ENCODE measurements at places on chromosomes 1 and 21.

- DNase-seq, result no peak
These were observed 52.5 kb downstream of the KLHDC7A start for GRCh38 chr1:18533259-18533658.

DNA sequence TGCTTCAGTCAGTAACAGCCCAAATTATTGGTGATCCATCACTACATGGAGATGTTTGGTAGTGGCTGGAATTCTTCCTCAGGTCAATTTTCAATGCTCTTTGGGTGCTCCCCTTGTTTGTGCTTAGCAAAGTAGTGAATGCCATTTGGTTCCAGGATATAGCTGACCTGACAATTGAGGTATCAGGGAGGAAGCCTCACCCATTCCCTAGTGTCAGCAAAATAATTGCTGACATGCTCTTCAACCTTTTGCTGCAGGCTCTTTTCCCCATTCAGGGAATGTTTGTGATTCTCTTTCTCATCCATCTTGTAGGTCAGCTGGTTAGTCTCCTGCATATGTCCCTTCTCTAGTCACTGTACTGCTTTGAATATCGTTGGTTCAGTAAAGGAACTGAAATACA is 7.1 kb upstream of the OR10K1 start:
- DNase-seq, result no peak

GRCh38 chr21:21003701-21004100 is 5.5 kb downstream of the NCAM2 start:
- DNase-seq, result peak; percentile 18

DNA sequence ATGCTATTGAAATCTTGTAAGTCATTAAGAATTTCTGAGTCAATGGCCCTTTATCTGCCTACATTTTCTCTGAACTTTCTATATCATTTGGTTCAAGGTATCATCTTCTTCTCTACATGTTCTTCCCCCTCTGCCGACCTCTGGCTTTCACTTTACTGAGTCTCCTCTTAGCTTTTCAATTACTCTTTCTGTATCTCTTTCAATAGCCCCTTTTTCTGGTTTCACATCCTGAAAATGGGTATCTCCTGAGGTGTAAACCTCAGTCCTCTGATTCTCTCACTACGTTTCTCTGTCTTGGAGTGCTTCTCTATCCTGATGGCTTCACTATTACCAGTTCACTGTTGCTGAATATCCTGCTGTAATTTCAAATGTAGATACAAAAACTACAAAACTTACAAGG is 98.9 kb downstream of the LYST start:
- no peak for DNase-seq

- no peak for DNase-seq
These were observed 78.0 kb upstream of the ZNF648 start for GRCh38 chr1:182139496-182139895.

DNA sequence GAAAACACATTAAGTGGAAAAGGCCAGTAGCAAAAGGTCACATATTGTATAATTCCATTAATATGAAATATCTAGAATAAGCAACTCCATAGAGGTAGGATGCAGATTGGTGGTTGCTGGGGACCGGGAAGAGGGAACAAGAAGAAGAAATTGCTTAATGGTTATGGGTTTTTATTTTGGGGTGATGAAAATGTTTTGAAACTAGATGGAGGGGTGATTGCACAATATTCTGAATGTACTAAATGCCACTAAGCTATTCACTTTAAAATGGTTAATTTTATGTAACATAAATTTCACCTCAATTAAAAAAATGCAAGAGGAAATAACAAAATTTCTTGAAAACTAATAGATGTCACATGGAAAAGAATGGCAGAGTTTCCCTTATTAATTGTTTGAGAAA is 6.7 kb downstream of the KIAA0040 start:
- no peak for DNase-seq

GRCh38 chr1:197799271-197799670 is 24.0 kb upstream of the DENND1B start:
- peak; percentile 89 for DNase-seq

DNA sequence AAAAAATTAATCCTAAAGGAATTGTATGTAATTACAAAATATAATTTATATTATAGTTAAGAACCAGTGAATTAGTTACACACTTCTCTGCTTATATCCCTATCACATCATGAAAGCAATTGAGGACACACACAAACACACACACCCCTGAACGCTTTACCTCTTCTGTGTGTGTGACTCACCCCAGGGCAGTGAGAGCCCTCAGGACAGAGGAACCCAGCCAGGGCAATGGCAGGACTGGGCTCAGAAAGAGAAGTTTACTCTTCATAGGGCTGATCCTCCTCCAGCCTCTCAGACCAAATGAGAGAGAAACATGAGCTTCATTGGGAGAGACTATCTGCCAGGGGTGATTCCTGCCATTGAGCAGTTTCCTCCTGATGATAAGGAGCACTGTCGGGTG is 38.1 kb downstream of the SLC44A3 start:
- peak; percentile 49 for DNase-seq

GRCh38 chr1:27807385-27807784 is 23.2 kb upstream of the PPP1R8 start:
- no peak for DNase-seq

- no peak for DNase-seq
These were observed 27.7 kb downstream of the PSMG1 start for GRCh38 chr21:39155578-39155977.

DNA sequence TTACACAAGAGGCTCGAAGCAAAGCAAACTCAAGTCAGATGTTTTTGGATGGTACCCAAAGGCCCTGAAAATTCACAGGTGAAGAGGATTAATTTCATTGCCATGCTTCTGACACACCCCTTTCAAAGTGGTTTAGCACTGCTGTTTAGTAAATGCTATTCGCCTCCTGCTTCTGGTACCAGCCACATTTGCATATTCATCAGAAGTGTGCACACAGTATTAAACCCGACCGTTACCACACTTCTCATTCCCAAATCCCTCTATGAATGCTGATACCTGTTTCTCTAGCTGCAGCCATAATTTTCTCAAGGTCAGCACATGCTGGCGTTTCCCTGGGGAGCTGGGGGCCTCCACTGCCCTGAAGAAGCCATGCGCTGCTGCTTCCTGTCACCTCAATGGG is 179.8 kb upstream of the DAB1 start:
- no peak for DNase-seq

DNA sequence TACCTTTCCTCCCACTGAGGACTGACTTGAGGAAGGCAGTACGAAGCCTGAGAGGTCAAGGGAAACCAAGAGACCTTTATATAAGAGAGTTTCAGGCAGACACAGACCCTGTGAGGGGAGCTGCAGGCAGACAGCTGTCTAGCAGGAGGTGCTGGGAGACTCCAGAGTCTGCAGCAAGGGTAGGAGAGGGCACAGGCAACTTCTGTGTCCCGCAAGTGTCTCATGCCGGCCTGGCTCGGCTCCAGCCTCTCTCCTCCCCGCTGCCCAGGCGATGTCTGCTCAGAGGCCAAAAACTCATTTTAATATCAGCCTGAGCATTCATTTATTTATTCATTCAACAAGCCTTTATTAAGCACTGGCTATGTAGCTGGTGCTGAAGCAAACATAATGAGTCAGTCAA is 83.0 kb downstream of the KIRREL1 start:
- no peak for DNase-seq

GRCh38 chr1:2173546-2174347 is 20.8 kb downstream of the FAAP20 start:
- no peak for DNase-seq

DNA sequence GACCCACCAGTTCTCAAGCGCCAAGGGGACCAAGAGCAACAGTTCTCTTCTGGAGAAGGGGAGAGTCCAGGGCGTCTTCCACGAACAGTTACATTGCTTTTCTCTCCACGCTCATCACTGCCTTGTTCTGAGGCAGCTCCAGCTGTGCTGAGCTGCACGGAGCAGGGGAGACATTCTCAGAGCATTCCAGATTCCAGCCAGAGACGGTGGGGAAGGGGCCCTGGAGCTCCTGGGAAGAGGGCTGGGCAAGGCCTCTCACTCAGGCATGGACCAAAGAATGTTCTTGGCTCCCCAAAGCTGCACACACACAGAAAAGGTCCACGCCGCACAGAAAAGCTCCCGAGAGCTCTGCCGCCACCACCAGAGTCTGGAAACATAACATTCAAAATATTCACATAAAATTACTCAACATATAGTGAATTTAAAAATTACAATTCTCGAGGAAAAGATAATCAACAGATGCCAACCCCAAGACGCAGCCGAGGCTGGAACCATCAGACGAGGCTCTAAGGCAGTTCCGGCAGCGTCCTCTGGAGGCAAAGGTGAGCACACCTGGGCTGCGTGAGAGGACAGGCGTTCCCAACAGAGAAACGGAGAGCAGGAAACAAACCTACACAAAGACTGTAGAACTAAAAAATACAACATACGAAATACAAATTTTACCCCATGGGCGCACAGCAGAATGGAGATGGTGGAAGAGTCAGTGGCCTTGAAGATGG is 40.5 kb downstream of the UBE2G2 start:
- no peak for DNase-seq

DNA sequence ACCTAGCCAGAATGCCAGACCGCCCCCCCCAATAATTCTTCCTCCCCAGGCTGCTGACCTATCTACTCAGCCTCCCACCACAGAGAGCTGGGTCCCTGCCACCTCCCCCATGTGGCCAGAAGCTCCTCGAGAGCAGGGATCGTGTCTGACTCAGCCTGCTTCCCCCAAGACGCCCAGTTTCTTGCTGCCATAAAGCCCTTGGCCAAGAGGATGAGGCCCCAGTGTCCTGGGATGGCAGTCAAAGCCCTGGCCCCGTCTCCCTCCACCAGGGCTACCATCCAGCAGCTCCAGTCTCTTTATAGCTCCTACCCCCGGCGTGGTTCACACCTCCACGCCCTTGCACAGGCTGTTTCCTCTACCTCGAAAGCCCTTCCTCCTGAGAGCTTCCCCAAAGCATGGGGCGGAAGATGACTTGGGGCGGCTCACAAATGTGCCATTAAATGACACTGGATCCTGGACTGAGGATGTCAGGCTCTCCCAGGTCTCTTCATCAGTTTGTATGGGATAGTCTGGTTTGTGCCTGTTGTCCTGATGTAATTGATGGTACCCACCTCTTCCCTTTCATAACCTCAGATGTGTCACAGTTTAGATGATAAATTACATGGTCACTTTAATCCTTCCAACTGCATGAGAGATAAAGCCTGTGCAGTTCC is 13.2 kb downstream of the ADGRB2 start:
- peak; percentile 73 for DNase-seq

DNA sequence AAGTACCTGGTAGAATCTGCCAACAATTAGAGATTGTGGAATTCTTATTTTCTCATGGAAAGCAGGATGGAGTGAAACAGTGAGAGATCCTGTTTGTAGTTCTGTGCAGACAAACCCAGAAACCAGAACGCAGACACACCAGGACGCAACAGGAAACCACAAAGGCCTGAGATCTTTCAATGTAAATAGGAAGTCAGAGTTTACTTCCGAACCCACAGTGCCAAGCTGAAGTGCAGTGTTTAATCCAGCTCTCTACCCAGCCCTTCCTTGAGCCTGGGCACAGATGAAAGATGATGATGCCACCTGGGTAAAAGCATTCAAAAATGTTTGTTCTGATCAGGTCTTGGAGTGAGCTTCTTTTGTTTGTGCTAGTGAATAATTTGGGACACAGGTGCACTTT is 244.2 kb upstream of the HOOK1 start:
- peak; percentile 70 for DNase-seq

GRCh38 chr1:183590244-183591191 is at the start of gene NCF2:
NCF2 (minus strand) TSS chr1:183590459; CDS start chr1:183590329, 130 bp downstream.
- peak; percentile 42 for DNase-seq

- no peak for DNase-seq
These were observed 9.6 kb downstream of the DENND2C start for GRCh38 chr1:114660238-114660637.

DNA sequence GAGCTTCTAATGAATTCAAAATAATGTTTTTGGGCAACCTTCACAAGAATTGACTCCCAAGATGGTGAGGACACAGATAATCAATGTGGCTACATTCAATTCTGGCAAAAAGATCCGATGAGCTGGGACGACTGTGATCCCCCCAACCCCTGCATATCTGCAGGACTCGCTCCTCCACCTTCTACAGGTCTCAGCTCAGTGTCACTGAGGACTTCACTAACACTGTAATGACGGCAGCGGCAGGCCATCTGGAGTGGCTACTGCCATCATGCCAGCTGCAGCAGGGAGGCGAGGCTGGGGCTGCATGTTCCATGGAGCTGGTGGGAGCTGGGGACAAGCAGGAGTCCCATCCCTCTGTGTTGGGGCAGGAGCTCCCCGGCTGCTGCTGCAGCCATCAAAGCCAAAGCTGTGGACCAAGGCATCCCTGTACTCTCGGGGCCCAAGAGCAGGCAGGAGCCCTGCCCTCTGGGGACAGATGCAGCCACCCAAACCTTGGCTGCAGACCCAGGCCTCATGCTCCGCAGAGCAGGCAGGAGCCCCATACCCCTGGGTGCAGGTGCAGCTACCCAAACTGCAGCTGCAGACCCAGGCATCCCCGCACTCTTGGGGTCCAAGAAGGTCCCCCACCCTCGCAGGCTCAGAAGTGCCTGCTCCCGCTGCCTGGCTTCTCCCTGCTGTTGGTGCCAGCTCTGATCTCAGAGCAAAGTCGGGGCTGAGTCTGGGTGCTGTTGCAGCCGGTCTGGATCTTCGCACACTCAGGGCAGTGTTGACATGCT is 12.2 kb upstream of the DHRS3 start:
- DNase-seq, result no peak

DNA sequence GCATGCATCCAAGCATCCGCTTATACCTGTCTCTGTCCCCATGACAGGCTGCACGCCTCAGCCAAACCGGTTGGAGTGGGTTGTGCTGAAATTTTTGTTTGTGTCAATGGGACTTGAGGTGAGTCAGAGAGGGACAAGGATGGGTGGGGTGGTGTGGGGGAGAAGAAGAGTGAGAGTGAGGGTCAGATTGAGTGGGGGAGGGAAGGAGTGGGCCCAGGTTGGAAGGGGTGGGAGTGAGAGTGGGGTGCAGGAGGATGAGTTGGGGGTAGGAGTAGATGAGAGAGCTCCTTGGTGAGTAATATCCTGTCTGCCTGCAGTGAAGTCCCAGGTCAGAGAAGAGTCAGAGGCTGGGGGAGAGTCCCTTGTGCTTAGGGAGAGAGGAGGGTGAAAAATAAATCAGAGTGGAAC is 3.3 kb upstream of the NECTIN4 start:
- DNase-seq, result peak; percentile 66

DNA sequence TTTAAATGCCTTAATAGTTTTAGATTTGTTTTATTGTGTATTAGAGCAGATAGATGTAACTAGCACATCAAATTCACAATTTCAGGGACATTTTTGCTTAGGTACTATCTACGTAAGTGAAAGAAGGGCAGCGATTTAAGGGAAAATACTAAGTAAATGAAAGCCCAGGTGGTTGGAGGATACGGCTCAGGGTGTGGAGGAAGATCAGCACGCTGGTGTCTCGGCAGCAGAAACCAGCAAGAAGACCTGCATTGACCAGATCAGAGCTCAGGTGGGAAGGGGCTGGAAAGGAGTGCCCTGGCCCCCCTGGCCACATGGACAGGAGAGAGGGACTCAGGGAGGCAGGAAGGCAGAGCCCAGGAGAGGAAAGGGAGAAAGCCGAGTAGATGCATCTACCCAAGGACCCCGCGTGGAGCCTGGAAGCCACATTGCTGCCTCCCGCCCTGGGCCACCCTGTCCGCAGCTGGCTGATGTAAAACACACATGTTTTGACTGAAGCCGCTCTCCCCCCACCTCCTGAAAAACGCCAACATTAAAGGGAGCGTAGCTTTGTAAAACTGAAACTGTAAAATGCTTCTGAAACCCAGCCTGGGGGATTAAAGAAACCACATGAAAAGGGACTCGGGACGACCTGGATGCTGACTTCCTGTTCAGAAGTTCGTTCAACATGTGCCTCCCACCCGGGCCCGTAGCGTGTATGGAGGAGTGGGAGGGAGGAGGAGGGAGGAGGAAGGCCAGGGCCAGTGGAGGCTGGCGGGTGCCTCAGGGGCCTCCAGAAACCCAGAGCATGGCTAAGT is 72.6 kb upstream of the TARDBP start:
- peak; percentile 22 for DNase-seq

GRCh38 chr1:8970870-8971337 is 25.2 kb downstream of the CA6 start:
- DNase-seq, result no peak

All from iris pigment epithelial cell (primary cell).